CD4-positive, alpha-beta T cell (primary cell): ENCODE measurements at places on chromosomes 3 and 15.

DNA sequence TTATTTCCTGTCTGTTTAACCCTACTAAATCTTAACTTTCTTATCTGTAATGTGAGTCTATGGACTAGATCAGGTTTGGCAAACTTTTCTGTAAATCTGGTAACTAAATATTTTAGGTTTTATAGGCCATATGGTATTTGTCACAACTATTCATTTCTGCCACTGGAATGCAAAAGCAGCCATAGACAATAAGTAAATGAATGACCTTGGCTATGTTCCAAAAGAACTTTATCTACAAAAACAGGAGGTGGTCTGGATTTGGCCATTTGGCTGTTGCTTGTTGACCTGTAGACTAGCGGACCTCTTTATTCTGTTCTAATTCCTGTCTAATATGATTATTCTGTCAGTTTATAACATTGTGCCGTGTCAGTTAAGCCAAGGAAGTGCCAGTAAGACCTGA lies 314.2 kb downstream of the LPP start:
- DNase-seq, result no peak

DNA sequence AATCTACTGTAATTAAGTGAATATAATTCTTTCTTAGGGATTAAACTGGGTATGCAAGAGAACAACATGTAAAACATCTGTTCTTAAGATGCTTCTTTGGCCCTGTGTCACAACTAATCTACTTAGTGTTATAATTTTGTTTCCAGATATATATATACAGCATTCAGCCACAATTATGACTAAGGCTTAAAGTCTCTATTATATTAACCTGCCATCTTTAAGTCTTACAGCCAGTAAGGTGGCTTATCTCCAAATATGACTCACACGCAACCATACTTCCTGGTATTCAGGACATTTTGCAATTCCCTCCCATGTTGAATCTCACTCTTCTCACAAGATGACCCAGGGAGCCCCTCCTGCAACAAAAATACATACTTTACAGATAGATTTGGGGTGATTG lies 6.6 kb upstream of the KBTBD8 start:
- DNase-seq, result no peak

GRCh38 chr3:127049393-127049792 lies 66.5 kb downstream of the PLXNA1 start:
- no peak for DNase-seq

GRCh38 chr3:188979248-188979647 lies 192.5 kb upstream of the TPRG1 start:
- DNase-seq, result no peak

DNA sequence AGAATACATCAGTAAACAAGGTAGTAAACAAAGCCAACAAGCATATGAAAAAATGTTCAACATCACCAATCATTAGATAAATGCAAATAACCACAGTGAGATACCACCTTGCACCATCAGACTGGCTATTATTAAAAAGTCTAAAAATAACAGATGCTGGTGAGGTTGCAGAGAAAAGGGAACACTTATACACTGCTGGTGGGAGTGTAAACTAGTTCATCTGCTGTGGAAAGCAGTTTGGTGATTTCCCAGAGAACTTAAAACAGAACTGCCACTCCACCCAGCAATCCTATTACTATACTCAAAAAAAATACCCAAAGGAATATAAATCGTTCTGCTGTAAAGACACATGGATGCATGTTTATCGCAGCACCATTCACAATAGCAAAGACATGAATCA lies 30.3 kb upstream of the ZBTB38 start:
- no peak for DNase-seq

DNA sequence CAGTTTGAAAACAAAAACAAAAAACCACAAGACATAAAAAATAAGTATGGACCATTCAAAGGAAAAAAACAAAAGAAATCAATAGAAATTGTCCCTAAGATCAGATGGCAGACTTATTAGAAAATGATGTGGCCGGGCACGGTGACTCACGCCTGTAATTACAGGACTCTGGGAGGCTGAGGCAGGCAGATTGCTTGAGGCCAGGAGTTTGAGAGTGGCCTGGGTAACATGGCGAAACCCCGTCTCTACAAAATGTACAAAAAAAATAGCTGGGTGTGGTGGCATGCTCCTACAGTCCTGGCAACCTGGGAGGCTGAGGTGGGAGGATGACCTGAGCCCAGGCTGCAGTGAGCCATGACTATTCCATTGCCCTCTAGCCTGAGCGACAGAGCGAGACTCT lies 16.6 kb downstream of the SPCS1 start:
- no peak for DNase-seq

DNA sequence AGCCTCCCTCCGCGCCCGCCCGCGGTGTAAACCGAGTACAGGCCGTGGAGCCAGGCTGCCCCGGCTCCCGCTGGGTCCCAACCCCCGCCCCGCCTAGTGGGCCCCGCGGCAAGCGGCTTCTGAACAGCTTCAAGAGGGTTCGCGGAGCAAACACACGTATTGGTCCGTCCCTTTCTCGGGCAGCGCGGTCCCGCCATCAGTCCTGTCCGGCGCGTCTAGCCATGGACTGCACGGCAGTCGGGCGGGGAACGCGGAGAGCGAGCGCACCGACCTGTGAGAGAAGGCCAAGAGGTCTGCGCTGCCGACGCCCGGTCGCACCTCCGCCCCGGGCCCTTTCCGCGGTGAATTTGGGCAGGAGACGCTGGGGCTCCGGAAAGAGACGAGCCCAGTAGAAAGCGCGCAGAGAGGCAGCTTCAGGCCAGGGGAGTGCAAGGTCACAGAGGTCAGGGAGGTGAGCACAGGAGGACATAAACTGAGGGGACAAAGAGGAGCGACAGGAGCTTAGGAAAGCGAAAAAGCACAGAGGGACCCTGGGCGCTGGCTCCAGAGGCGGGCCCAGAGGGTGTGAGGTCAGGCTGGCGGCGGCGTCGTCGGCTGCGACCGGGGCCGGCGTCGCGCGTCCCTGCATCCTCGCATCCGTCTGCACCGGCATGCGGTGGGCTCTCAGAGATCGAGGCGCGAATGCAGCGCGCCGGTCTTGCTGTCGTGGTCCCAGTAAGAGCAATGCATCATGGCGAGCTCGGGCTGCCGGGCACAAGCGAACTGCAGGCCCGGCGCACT lies 1.8 kb downstream of the FOXL2 start:
- no peak for DNase-seq

GRCh38 chr3:161372321-161373260 lies 1.3 kb upstream of the SPTSSB start:
- no peak for DNase-seq

DNA sequence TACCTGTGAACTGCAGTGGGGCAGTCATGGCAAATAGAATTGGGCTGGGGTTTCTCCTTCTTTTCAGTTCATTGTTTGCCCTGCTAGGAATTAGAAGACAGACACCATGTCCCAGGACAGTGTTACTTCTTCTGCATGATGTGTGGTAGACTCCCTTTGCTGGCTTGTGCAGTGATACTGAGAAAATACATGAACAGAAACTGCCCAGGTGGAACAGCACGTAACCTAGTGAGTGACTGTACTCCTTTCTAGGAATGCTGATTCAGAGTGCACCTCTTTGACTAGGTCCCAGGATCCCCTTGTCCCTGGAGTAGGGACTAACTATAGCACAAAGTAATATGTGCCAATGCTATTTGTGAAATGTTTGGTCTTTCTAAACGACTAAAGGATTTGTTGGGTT lies 10.7 kb upstream of the SLC22A13 start:
- DNase-seq, result no peak

DNA sequence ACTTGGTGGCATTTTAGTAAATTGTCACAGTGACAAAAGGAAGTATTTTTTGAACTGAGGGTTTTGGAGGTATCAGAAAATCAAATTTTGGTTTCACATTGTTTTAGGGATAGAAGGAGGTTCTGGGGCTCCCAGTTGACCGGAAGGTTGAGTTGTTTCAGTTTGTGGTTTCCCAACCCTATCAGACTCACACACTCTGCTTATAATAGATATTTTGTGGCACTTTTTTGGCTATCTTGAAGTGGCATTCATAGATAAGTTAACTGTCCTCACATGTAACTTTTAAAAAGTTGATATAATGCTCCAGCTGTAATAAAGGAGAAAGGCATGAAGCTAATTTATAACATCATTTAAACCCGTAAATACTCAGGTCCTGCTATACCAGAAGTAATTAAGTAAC lies 12.8 kb downstream of the ARMC8 start:
- no peak for DNase-seq

DNA sequence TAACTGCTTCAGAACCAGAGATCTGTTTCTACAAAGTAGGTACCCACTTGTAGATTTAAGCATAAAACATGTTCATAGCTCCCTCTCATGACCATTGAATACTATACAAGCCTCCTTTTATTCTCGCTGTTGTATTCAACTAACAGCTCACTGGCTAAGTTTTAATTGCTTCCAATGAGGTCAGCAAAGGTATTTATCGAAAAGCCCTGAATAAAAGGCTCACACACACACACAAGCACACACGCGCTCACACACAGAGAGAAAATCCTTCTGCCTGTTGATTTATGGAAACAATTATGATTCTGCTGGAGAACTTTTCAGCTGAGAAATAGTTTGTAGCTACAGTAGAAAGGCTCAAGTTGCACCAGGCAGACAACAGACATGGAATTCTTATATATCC lies at the start of gene FGF7:
TSS of gene FGF7 (plus strand) at position 222 of the 400 bp plus-strand sequence. CDS start 1,056 bp downstream, outside the sequence.
- no peak for DNase-seq

DNA sequence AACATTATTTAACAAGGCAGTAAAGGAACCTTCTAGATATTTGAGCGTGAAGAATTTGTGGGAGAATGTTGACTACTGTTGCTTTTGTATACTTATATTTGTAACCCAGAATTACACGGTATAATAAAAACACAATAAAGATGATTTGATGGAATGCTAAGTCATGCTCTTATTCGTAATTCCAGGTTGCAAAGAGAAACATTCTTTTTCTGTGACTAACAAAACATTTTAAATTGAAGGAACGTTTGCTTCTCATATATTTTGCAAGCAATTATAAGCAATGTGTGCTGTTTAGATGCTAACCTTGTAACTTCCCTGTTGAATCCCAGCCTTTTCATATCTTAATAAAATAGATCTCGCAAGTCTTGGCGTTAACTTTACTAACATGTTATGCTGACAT lies 124.4 kb upstream of the CGNL1 start:
- no peak for DNase-seq

DNA sequence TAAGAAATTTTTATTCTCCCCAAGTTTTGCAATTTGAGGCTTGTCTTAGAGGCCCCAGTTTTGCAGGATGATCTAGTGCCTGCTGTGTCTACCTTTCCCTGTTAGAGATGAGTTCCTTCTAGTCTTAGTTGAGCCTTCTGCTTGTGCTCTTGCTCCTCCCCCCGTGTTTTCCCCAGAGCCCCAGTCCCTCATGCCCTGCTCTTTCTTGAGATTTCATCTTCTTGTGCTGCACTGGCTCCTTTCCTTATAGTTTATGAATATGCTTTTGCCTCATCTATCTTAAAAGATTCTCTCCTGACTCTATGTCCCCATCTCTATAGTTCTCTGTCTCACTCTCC lies 4.7 kb downstream of the GAP43 start:
- no peak for DNase-seq

DNA sequence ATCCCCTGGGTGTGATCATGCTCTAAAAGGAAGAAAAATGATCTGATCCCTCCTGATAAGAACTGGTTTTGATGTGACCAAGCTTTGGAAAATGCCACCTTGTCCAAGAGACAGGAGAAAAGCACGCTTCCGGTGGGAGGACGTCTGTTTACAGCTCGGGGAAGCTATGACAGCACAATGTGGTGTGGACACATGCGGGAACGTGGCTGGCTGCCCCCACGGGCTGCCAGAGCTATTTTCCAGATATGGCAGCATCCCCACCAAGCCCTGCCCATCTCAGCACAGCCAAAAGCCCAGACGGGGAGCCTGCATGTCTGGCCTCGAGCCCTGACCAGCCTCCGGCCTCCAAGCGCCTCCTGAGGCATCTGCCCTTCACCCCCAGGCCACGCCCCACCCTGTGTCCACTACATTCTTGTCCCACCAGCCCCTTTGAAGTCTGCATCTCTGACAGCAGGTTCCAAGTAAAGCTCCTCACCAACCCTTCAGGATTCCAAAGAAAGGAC lies 63.2 kb upstream of the HRH1 start:
- no peak for DNase-seq

DNA sequence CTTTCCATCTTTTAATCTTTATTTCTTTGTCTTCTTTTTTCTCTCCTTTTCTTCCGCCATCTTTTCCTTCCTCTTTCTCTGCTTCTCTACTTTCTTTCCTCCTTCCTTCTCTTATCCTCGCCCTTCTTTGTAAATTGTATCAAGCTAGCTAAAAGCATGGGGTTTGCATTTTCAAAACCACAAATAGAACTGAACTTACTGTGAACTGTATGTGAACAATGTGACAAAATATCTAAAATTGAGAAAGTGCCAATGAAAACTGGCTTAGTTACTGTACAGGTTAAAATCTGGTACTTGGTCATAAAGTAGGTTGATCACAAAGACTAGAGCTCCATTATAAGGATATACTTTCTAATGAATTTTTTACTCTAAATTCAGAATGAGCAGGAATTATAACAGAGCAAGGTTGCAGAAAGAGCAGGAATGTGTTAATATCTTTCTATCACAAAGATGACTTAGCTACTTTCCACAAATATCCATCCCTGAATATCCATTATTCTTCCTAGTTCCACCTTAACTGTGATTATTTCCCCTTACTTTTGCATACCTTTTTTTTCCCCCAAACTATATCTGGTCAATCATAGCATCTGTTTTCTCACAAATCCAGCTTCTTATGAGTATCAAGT lies 122.4 kb downstream of the LSAMP start:
- no peak for DNase-seq

DNA sequence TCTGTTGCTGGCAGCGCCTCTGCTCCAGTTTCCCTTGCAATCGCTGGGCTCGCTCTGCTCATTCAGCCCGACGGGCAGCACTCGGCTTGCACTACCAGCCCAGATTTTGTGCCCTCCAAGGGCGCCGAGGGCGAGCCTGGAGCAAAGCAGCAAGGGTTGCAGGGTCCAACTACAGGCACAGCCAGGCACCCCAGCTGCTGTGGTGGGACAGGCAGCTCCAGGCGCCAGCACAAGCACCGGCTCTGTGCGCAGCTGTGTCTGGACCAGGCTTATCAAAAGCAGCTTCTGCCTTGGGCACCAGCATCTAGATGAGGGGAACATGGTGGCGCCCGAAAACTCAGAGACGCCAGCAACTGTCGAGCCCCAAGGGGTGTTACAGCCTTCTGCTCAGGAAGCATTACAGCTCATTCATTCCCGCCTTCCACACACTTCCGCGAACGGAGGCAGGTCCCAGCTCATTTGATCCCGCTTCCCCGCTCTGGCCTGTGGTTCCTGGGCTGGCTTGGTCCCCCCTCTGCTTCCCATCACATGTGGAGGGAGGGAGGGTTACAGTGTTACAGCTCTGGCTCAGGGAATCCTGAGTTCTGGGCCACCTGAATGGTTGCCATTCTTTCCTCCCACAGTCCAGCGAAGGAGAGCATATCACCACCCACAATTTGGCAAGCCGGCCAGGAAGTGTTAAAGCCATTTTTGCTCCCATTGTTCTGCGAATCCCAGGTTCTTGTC lies 409.9 kb upstream of the ALCAM start:
- DNase-seq, result no peak

- DNase-seq, result no peak
These were observed 991 bp downstream of the SOX2 start for GRCh38 chr3:181712553-181713279.

GRCh38 chr15:42185801-42186200 lies 22.3 kb downstream of the VPS39 start:
- no peak for DNase-seq
